ENCODE measurements at places on chromosomes 2 and 18. TPM values are rescaled to one million over a fixed set of nuclear protein-coding genes. Genes with fewer than 3 reads are reported as not detected.

DNA sequence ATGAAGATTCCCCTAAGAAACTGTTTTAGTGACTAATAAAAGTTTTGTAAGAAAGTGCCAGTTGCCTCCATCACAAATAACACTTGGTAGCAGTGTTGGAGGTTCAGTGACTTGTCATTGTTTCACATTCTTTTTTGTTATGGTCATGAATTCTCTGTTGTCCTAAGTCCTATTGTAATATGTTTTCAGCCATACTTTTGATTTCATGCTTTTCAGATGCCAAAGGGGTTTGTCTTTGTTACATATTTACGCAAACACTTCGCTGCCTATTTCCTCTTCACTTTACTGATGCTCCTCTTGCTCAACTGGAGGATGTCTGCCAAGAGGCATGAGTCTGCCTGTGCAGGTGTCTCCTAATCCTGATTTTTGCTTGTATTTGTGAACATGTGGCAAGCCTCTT, 66.6 kb downstream of the PHLPP1 start:
- no peaks in the 10 kb centered on the region for H3K4me1 ChIP-seq
- no peak overlapping the region for H3K27ac ChIP-seq
- no peaks in the 10 kb centered on the region for H3K36me3 ChIP-seq
- peak; percentile 21 for DNase-seq
- H3K27me3 ChIP-seq = no peaks in the 10 kb centered on the region

DNA sequence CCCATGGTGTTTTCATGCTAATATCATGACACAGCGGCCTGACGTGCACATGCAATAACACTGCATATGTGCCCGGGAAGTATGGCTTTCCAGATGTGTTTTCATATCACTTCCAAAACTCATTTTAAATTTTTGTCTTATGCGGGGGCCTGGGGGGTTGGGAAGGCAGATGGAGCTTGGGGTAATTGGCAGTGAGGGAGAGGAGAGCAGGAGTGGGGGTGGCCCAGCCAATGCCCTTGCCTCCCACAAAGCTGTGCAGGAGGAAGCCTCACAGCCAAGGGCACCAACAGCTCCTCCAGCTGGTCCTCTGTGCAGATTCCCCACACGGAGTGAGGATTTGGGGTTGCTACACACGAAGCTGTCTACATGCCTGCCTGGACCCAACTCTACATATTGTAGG, 805.2 kb downstream of the GALR1 start:
- no peak for DNase-seq
- H3K27ac ChIP-seq = no peak overlapping the region
- H3K4me1 ChIP-seq = no peaks in the 10 kb centered on the region
- H3K36me3 ChIP-seq = no peaks in the 10 kb centered on the region
- no peak overlapping the region for H3K4me3 ChIP-seq

DNA sequence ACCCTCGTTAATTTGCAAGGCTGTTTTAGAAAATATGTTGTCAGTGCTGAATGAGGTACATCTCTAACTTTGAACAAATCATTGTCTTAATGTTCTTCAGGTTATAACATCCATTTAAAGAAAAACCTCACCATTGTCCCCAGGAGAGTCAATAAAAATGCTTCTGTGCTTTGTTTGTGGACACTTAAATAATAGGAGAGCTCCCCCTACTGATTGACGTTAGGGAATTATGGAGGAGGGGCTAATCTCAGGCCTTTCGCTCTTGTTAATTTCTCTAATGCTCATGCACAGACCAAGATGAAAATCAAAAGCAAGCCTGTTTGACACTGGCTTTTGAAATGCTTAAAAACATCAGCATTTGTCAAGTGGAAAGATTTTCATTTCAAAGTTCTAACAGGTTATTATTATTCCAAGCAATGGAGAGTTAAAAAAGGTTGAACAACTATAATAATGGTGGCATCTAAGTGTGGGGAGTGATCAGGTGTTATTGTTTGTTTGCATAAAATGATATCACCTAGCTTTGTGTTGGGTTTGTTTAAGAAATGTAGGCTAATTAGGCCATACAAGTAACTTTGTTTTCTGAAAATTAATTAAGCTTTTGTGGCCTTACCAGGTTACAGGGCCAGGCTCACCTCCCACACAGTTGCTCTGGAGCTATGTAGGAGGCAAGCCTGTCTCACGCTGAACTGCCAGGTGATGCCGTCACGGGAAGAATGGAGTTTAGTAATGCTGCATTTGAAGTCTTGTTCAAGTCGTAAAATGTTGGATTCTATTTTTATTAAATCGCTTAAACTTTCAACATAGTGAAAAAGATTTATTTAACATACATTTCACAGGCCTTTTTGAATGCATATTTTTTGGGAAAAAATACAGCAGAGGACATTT, 51.7 kb upstream of the SMIM21 start:
- H3K27me3 ChIP-seq = no peaks in the 10 kb centered on the region
- H3K36me3 ChIP-seq = no peaks in the 10 kb centered on the region
- H3K4me1 ChIP-seq = no peaks in the 10 kb centered on the region
- H3K4me3 ChIP-seq = no peak overlapping the region

DNA sequence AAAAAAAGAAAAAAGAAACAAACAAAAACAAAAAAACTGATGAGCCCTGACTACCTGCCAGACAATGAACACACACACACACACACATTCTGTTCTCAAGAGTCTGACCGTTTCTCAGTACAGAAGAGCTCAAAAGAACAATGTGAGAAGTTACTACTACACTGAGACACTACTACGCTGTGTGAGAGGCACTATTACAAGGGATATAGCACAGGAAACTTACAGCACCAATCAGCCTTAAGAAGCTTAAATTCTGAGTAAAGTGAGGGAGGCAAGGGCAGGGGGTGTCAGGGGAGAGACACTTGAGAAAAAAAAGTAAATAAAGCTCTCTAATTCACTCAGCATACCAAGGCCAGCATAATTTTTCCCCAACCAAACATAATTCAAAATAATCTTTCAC, 32.5 kb downstream of the WDR33 start:
- no peak overlapping the region for H3K4me3 ChIP-seq
- no peaks in the 10 kb centered on the region for H3K4me1 ChIP-seq
- H3K36me3 ChIP-seq = peaks cover 8% of the 10 kb centered on the region
- H3K27ac ChIP-seq = no peak overlapping the region
- no peaks in the 10 kb centered on the region for H3K27me3 ChIP-seq

- H3K4me1 ChIP-seq = no peaks in the 10 kb centered on the region
- DNase-seq = peak; percentile 55
- H3K27me3 ChIP-seq = no peaks in the 10 kb centered on the region
- no peak overlapping the region for H3K27ac ChIP-seq
- H3K36me3 ChIP-seq = no peaks in the 10 kb centered on the region
Observed at GRCh38 chr2:89829828-89830227, 1138.4 kb downstream of the RPIA start.

GRCh38 chr2:206245265-206245672, 29.2 kb upstream of the ZDBF2 start:
- no peaks in the 10 kb centered on the region for H3K4me1 ChIP-seq
- H3K27me3 ChIP-seq = no peaks in the 10 kb centered on the region
- no peaks in the 10 kb centered on the region for H3K36me3 ChIP-seq
- H3K27ac ChIP-seq = no peak overlapping the region
- no peak for DNase-seq
- no peak overlapping the region for H3K4me3 ChIP-seq

DNA sequence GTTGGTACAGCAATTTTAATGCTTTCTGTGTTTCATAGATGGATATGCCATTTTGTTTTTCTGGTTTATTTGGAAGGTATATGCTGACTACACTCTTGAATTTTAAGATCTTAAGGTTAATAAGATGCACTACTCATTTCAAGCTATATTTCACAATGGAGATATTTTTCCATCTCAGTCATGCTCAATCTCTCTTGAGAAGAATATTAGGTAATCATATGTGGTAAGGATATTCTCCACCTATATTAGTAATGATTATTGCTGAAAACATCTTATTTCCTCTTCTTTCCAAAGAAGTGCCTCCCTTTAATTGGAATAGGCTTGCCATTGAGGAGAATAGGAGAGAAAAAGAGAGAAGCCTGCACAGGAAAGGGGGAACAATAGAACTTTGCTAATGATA, 40.1 kb downstream of the EPB41L3 start:
- no peaks in the 10 kb centered on the region for H3K27me3 ChIP-seq
- H3K36me3 ChIP-seq = no peaks in the 10 kb centered on the region
- H3K4me3 ChIP-seq = no peak overlapping the region
- no peak overlapping the region for H3K27ac ChIP-seq
- H3K4me1 ChIP-seq = no peaks in the 10 kb centered on the region

DNA sequence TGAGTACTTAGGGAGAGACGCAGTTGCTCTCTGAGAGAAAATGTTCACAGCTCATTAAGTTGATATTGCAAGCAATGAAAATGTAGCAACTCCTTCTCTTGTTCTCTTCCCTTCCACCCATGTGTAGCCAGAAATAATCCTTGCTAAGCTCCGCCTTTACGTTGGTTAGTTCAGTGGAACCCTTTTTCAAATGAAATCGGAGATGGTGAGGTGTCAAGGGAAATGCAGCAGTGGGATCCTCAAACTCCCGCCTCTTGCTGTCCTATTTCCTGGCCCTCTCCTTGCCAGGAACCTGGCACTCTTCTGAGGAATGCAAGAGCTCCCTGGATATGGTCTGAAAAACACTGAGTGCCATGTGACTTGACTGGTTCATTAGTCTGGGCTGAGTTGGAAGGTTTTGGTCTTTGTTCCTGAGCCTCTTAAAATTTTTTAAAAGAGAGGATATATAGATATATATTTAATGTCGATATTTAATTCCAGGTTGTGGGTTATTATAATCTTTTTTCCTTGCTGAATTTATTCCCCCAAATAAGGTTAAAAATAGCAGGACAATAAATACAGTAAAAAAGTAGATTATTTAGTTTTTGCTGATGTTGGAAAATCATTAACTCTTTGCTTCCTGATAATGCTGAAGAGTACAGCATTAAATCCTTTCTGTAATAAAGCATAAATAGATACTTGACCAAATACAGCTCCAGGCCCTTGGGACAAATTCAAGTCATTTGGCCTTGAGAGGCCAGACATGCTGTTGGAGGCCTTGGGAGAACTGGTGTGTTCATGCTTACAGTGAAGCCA, 116.2 kb downstream of the EML6 start:
- no peak for DNase-seq
- H3K36me3 ChIP-seq = no peaks in the 10 kb centered on the region
- H3K27me3 ChIP-seq = no peaks in the 10 kb centered on the region
- no peaks in the 10 kb centered on the region for H3K4me1 ChIP-seq
- no peak overlapping the region for H3K27ac ChIP-seq
- H3K4me3 ChIP-seq = no peak overlapping the region

DNA sequence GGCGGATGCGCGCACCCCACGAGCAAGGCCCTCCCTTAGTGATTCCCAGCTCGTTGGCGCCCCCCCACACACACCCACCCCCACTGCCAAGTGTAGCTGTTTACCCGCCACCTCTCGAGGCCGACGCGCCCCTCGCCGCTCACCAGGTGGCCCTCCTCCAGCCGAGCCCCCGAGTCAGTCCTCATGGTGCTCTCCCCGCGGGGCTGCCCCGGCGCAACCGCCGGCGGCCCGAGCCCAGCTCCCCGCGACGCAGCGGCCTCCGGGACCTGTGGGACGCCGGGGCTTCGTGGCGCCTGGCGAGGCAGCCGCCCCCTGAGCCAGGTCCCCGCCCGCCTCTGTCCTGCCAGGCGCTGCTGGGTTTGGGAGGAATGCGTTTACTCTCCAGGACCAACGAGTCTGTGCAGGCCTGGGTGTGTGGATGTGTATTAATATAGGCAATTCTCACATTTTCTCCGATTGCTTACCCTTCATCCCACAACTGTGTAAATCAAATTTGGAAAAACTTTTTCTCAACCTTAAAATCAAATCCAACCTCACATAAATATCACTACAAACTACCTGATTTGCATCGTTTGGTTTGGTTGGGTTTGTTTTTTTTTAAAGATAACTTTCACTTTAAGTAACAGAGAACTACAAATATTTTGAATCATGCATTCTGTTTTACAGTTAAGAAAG, at the start of gene TMEM237:
TMEM237 (minus strand) TSS at position 288 of the 675 bp plus-strand sequence; CDS start at position 185, 103 bp downstream.
- peaks cover 4% of the 10 kb centered on the region for H3K4me1 ChIP-seq
- H3K27me3 ChIP-seq = no peaks in the 10 kb centered on the region
- peaks cover 4% of the 10 kb centered on the region for H3K36me3 ChIP-seq
- H3K27ac ChIP-seq = peak within 1 kb of the TSS; percentile 84
- H3K4me3 ChIP-seq = peak within 1 kb of the TSS; percentile 95
- peak; percentile 76 for DNase-seq

- no peaks in the 10 kb centered on the region for H3K36me3 ChIP-seq
- peaks cover 39% of the 10 kb centered on the region for H3K27me3 ChIP-seq
- peak overlapping the region; percentile 86 for H3K27ac ChIP-seq
- DNase-seq = no peak
- peaks cover 56% of the 10 kb centered on the region for H3K4me1 ChIP-seq
Observed at GRCh38 chr2:8680822-8681760, 765 bp upstream of the ID2 start.

DNA sequence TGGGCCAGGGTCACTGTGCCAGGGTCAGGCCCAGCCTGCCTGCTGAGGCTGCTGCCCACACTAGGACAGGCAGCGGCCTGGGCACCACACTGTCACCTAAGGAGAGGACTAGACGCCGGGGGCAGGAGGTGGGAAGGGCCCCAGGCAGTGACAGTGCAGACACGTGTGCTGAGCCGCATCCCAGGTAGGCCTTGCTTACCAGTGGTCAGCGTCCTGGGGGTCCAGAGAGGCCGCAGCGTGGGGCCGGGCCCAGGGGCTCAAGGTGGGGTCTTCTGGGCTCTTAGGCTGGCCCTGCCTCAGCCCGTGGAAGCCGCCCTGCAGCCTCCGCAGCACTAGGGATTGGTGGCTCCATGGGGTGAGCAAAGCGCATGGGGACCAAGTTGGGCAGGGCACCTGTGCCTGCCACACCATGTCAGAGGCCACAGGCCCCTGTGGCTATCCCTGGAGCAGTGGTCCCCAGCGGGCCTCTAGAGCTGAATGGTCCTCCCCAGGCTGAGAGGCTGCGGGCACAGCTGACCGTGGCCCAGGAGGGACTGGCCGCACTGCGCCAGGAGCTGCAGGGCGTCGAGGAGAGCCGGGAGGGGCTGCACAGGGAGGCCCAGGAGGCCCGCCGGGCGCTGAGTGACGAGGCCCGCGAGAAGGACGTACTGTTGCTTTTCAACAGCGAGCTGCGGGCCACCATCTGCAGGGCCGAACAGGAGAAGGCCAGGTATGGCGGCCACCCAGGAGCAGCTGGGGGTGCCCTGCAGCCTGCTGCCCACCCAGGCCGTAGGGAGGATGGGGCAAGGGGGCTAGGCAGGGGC, 35.2 kb upstream of the SNED1 start:
- peaks cover 22% of the 10 kb centered on the region for H3K27me3 ChIP-seq
- H3K36me3 ChIP-seq = no peaks in the 10 kb centered on the region
- DNase-seq = no peak
- no peak overlapping the region for H3K4me3 ChIP-seq

GRCh38 chr2:70684846-70685622, 83.0 kb downstream of the ADD2 start:
- no peaks in the 10 kb centered on the region for H3K36me3 ChIP-seq
- H3K27ac ChIP-seq = no peak overlapping the region
- no peak for DNase-seq

Gene DES
- 3.4 TPM for total RNA-seq

Gene TUBA4B
- total RNA-seq = 0.05 TPM

Gene CPLX4
- total RNA-seq = 0.05 TPM

Gene DSG4
- total RNA-seq = under 0.01 TPM

Gene CRACDL
- total RNA-seq = 1.9 TPM

Gene ANKRD36
- 26.8 TPM for total RNA-seq

All from thymus (tissue), 14 donors.